ENCODE measurements at places on chromosomes 3 and 15.
A peak's percentile ranks its signal among the peaks of the same experiment; 100 is the strongest.

DNA sequence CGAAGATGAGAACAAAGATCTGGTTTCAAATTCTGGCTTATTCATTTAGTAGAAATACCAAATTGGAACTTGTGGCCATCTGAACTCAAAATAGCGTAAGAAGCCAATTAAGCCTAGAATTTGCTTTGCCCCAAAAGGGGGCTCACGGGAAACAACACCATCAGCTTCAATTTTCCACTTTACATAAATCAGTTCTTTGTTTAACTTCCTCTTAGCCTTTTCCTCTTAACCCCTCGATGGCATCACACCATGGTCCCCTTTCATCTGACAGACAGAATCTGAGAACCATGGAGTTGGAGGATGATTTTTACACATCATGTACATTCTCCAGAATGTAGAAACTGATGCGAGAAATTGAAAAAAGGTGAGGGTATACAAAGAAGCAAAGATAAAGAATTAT lies 207.0 kb downstream of the FOXP1 start:
- no peak for DNase-seq

GRCh38 chr3:131082871-131083863 lies 56.5 kb downstream of the NEK11 start:
- peak; percentile 2 for DNase-seq

- no peak for DNase-seq
Observed at GRCh38 chr3:196471551-196471950, 32.0 kb downstream of the RNF168 start.

GRCh38 chr3:11582191-11582968 lies 61.3 kb downstream of the VGLL4 start:
- no peak for DNase-seq

- no peak for DNase-seq
Observed at GRCh38 chr3:63029921-63030320, 154.7 kb upstream of the CADPS start.

DNA sequence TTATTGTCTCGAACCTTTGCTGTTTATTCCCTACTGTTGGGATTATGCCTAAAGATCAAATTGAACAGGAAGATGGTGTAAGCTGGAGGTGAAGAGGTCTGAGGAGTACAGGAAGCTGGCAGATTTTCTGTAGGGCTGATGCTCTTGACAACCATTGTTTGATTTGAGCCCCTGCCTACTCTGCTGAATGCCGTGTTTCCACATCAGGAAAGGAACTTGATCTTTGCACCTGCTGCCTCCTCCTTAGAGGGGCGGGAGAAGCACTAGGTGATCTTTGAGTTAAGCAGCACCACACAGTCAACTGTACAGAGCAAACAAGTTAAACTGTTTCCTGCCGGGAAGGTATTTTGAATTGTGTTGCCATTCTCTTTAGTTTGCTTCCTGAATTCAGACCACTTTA lies 364.6 kb upstream of the EPHA6 start:
- peak; percentile 59 for DNase-seq

DNA sequence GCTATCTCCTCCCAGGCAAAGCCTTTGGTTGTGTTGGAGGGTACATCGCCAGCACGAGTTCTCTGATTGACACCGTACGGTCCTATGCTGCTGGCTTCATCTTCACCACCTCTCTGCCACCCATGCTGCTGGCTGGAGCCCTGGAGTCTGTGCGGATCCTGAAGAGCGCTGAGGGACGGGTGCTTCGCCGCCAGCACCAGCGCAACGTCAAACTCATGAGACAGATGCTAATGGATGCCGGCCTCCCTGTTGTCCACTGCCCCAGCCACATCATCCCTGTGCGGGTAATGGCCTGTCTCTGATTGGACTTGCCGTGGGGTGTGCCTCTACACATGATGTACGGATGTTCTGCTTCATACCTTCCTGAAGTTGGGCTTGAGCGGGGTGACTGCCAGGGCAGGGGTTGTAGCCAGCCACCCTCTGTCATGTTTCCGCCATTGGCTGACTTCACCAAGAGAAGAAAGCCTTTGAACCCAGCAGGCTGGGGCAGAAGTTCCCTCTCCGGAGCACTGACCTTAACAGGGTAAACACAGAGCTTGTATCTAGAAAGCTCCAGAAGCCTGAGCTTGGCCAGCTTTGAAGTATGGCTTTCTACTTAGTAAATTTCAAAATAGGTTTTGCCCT lies 13.4 kb downstream of the ALAS1 start:
- DNase-seq, result no peak

- DNase-seq, result peak; percentile 22
Observed at GRCh38 chr15:60673918-60674558, 195.1 kb upstream of the ICE2 start.
